ENCODE measurements at places on chromosomes 5 and 9.

DNA sequence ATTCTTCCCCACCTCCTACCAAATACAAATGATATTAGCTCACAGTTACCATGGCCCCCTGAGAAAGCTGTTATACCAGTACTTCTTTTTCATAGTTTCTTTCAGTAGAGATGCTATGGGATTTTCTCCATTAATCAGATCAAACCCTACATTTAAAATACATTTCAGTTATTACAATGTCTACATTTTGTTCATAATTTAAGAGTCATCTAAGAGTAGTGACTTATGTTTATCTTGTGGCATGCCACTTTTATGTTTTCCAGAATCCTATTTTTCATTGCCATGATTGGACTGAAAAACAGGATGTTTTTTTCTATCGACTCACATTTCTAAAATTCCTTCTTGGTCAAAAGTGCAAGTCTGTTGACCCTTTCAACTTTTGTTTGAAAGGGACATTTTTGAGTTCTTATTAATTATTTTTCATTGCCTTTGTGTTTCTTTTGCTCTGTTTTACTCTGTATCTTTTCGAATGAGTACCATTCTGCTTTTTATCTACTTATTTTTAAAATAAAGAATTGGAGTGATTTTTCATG lies 77.4 kb upstream of the ANXA1 start:
- DNase-seq, result no peak

DNA sequence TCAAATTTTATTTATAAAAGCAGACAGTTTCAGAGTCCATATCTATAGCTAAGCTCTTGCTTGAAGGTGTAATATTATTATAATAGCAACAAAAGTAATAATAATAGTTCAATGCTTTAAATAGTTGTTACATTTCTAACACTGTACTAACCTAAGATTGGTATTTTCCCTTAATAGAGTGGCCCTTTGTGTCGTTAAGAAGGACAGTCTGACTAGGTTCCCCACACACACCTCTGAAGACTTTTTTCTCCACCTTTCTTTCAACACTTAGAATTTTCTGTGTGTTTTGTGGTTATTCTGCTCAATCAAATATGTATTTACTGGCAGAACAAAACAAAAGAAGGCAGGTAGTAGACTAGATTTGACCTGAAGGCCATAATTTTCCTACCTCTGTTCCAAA lies 223.2 kb upstream of the ACO1 start:
- no peak for DNase-seq

GRCh38 chr9:136443687-136444086 lies 4.0 kb upstream of the INPP5E start:
- no peak for DNase-seq

- DNase-seq, result no peak
Measured at GRCh38 chr5:169880785-169881184, 99.5 kb downstream of the INSYN2B start.

DNA sequence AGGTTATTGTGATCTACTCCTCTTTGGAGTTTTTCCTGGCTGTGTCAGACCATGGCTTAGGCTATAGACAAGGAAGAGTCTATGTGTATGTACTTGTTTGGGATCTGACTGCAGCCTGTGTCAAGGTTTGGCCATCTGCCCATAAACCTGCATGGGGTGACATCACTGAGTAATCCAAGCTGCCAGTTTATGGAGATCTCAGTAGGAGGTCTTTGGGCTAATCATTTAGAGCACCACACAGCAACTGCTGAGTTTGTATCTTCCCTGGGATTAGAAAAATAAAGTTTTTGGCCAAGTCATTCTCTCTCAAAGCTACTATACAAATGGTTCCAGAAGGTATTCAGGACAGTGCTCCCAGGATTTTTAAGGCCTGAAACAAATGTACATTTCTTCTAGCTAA lies 65.5 kb upstream of the HSPB3 start:
- peak; percentile 43 for DNase-seq

DNA sequence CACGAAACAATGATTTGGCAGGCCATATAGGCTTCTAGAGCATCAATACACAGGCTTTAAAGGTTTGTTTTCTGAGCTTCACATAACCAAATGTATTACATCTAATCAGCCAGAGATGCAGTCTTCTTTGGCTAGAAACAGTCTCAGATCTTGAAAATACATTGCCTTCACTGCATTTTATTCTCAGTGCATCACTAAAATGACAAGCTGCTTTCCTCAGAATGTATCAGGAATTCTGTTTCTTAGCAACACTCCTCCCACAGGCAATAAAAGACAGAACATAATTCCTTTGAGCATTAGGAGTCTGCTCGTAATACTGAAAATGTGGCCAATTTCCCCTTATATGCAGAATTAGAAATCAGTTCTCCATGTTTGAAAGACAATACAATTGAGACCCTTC lies 36.9 kb downstream of the FEM1C start:
- no peak for DNase-seq

DNA sequence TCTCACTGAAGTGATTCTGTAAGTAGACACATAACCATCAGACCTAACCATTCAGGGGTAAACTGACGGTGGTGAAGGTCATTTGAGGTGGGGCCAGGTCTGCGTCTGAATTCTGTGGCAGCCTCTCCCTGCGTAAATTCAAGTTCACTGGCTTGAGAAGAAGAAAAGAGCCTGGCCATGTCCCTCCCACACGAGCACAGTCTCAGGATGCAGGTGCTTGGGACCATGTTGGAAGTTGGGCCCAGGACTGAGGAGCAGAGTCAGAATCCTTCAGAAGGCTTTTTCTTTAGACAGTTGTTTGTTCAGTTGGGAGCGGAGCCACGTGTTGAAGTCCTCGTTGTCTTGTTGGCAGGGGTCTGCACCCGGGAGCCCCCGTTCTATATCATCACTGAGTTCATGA lies 24.1 kb downstream of the QRFP start:
- DNase-seq, result no peak

DNA sequence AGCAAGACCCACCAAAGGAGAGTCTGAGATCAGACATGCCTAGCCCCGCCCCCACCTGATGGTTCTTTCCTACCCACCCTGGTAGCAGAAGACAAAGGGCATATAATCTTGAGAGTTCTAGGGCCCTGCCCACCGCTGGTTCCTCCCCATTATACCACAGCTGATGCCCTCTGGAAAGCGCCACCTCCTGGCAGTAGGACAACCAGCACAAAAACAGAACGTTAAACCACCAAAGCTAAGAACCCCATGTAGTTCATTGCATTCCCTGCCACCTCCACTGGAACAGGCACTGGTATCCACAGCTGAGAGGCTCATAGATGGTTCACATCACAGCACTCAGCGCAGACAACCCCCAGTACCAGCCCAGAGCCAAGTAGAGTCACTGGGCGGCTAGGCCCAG lies 81.2 kb upstream of the TRPC7 start:
- no peak for DNase-seq
